ENCODE measurements at places on chromosomes 11 and 22.
A peak's percentile ranks its signal among the peaks of the same experiment; 100 is the strongest.

GRCh38 chr22:28051787-28052356 lies 132.8 kb upstream of the PITPNB start:
- DNase-seq = no peak

DNA sequence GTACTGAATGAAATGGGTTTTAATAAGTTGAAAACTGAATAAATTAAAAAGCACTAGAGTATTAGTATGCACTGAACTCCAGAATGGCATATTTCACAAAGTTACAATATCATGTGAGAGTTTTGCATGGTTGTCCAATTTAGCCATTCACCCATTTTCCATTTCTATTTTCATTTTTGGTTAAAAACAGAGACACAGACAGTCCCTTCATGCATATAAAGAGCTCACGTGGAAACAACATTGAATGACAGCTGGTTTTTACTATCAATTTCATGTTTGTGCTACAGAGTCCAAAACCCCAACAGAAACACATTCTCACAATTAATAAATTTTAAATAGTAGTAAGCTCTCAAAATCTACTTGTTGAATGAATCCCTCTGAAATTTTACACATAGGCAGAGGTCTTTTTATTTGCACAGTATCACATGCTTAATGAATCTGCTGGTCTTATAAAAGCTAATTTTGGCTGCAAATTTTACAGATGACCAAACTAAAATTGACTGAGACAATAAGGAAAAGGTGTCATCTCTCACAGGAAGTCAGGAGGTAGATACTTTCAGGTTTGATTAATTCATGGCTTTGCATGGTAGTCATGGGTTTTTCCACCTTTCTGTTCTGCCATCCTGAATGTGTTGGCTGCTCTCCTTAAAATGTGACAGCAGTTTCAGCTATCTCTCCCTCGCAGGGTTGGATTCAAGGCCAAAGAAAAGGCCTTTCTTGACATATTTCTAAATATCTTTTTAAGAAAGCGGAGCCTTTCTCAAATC lies 20.6 kb upstream of the DDI1 start:
- DNase-seq = no peak

DNA sequence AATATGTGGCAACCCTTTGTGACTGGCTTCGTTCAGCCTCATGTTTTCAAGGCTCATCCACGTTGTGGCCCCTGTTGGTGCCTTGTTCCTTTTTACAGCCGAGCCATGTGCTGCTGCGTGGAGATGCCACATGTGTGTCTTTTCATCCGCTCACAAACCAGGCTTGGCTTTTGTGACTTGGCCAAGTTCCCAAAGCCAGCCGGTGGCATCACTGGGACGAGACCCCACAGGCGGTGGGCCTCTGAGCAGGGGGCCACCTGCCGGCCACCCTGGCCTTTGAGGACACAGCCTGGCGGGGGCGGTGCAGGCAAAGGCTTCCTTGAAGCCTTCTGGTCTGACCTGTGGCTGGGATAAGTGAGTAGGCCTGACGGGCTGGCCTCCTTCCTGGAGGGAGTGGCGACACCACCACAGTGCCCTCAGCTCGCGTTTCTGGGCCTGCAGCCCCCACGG lies 10.5 kb downstream of the GRK2 start:
- DNase-seq = no peak

GRCh38 chr11:132126973-132127899 lies 756.8 kb downstream of the NTM start:
- no peak for DNase-seq

DNA sequence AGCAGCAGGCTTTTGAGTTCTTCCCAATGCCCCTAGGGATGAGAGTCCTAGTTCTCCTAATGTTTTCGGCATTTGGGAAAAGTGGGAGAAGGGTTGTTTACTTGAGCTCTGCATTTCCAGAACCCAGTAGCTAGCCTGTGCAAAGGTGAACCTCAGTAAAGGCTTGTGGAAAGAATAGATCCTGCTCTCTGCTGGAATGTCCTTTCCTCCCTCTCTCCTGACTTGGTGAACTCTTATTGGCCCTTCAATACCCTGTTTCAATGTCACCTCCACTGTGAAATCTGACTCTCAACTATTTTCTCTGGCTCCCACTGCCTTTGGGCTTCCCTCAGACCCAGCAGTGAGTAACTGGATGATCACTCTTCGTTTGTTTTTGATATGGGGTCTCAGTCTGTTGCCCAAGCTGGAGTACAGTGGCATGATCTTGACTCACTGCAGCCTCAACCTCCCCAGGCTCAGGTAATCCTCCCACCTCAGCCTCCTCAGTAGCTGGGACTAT lies 2.4 kb upstream of the UVRAG start:
- DNase-seq = no peak

GRCh38 chr11:76335842-76336241 lies 45.1 kb downstream of the THAP12 start:
- DNase-seq = no peak

DNA sequence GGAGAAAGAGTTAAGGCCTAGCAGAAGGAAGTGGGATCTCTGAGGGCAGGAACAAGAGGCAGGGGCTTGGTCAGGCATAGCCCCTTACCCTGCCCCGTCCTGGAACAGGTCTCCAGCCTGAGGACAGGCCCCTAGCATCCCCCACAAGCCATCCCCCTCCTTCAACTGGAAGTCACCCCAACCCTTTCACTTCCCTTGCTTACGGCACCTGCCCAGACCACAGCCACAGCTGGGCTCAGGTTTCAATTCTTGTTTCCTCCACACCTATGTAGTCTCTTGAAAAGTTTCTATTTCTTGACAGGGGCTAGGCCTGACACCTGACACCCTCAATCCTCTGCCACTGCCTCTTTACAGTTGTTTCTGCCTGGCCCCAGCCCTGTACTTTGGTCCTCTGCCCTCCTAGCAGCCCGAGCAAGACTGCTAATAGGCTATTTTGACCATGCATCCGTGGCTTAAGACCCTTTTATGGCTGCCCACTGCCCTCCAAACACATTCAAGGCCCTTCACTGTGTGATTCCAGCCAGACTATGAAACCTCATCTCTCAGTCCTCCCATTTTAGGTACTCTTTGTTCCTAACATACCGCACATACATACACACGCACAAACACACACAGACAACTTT lies 10.9 kb upstream of the FCHSD2 start:
- peak; percentile 37 for DNase-seq

DNA sequence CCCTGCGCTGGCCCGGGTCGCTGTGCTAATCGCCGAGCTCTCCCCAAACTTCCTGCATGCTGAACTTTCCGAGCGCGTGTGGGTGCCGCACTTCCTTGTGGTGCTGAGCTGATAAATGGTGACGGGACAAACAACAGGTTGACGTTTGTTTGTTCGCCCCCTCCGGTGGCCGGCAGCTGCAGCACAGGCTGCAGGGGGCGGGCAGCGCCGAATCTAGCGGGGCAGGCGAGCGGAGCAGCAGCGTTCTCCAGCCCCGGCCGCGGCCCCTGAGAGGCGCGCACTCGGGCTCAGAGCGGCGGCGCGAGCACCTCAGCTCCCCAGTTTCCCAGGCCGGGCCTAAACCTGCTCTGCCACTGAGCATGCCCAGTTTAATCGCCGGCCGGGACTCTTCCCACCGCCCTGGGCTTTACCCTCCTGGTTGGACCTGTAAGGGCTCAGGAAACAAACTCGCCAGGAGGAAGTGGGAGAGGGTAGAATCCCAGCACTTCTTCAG lies at the start of gene PDGFD:
PDGFD (minus strand) TSS at position 120 of the 493 bp plus-strand sequence.
- DNase-seq = no peak

- no peak for DNase-seq
Observed at GRCh38 chr11:86678823-86679222, 6.4 kb upstream of the ME3 start.

GRCh38 chr11:121591405-121592033 lies 138.8 kb upstream of the SORL1-AS1 start:
- DNase-seq = peak; percentile 75

GRCh38 chr11:133965031-133965601 lies 8.3 kb upstream of the IGSF9B start:
- DNase-seq = no peak

DNA sequence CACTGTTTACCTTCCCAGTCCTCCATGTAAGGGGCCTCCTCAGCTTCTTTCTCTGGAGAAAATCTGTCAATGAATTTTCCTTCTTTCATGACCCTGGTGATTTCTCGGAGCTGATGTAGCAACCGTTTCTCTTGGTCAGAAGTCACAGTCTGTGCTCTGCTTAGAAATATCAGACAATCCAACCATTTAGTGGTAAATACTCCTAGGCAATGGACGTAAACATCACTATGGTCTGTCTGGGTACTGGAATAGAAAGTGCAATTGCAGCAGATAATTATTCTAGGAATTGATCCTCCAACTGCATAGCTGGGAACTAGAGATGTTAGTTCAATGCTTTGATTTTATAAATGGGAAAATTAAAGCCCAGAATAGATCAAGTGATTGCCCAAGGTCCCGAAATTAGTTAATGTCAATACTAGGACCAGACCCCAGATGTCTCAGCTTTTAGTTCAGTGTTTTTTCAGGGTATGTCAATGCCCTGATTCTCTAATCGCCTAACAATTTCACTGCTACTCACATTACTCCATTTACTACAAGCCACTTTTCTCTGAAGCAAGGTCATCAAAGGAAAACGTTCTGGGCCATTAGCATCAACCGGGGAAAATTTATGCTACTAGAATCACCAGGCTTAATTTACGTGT lies 42.1 kb downstream of the RIC3 start:
- no peak for DNase-seq

GRCh38 chr22:29727131-29727523 lies 7.3 kb downstream of the CABP7 start:
- no peak for DNase-seq

DNA sequence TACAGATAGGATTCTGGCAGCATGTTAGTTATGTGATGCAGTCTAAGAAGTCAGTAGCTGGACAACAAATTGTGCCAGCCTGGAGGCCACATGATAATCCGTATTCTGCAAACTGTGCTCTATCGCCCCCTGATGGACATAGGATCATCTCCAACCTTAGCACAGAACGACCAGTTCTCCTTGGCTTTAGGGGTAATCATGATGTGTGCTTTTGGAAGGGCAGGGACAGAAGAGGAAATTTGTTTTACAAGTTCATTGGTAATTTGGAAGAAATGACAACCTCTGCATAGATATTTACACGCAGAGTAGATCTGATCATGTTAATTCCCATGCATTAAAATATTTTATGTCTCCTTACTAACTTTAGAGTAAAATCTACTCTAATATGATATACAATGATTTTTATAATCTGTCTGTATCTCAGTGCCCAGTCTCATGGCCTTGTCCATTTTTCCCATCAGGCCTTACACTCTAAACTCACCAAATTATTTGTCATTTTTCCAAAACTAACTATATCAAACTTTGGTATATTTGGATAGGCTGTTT lies 12.1 kb downstream of the OR10D3 start:
- no peak for DNase-seq

- DNase-seq = no peak
Observed at GRCh38 chr22:19530751-19531150, 6.5 kb upstream of the CLDN5 start.

DNA sequence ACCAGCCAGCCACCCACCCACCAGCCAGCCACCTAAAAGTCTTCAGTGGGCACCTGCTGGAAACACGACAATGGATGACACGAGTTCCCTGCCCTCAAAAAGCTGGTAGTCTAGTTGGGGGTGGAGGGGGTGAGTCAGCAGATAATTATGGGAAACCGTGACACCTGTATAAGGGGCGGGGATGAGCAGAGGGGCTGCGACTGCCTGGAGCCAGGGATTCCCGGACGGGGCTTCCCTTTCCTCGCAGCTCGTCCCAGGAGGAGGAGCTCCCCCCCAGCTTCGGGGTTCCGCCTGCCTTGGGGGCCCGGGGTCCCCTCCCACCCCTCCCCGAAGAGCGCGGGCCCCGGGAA lies 2.3 kb upstream of the RTN4RL2 start:
- no peak for DNase-seq

- no peak for DNase-seq
Observed at GRCh38 chr11:12499071-12499470, 121.7 kb downstream of the PARVA start.

GRCh38 chr11:67534070-67534679 lies 10.9 kb upstream of the CABP2 start:
- DNase-seq = no peak

- DNase-seq = no peak
Observed at GRCh38 chr11:102831489-102832440, 11.6 kb downstream of the MMP3 start.

- DNase-seq = no peak
Observed at GRCh38 chr22:50018608-50019285, 6.2 kb upstream of the IL17REL start.

DNA sequence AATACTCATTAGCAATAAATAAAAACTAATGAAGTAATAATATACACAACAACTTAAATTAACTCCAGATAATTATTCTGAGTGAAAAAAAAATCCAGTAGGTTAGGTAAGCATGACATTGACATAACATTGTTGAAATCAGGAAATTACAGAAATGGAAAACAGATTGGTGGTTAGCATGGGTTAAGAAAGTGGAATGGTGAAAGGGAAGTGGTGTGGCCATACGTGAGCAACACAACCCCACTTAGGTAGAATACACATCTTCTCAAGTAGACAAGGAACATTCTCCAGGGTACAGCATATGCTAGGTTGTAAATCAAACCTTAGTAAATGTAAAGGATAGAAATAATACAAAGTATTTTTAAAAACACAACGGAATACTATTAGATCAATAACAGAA lies 30.2 kb upstream of the CLTCL1 start:
- DNase-seq = no peak

DNA sequence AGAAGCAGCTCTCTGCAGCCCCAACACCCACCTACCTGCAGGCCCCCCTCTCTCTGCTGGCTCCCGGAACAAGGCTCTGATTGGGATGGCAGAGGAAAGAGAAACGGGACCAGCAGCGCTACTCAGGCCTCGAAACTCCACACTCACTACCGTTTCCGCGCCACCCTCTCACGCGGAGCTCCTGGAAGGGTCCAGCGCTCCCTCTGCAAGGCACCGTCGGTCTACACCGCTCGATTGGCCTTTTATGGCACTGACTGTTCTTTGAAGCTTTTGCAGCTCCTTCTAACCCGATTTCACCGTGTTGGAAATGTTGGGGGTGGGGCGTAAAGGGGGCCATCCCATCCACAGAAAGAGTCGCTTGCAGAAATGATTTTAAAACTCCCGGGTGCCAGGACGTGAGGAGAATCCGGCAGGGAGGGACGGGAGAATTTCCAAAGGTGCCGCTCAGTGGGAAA lies 323 bp upstream of the PANX1 start:
- DNase-seq = no peak

DNA sequence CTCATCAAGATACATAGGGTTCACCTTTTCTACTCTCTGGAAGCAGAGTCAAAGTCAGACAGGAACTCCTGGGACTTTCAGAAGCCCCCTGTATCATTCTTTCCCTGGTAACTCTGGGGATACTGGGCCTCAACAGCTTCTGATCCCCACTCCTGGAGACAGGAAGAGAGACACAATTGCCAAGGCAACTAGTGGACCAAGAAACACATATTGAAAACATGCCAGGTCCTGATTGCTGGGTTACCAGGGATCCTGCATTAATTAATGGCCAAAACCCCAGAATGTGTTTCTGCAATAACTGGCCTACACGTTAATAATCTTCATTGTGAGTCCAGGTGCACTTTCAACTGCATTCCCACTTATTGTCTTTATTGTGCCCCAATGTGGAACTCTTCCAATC lies 260.8 kb upstream of the POU2AF2 start:
- DNase-seq = no peak
